ENCODE measurements at places on chromosomes 2 and 18.

- DNase-seq: no peak
Measured at GRCh38 chr2:43155851-43156411, 70.5 kb downstream of the ZFP36L2 start.

DNA sequence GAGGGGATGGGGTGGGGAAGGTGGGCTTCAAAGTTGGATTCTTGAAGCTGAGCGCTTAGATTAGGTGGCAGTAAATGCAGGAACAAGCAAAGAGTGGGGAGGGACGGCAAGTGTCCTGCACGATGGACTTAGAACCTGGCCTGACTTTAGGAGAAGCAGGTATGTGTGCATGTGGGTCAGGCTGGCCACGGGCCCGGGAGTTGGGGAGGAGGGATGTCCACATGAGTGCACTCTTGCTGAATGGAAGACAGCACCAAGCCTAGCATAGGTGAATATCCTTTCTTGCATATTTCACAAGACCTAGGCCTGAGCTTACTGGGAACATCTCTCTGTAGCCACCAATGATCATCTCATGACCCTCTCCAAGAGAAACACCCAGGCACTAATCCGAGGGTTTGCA, 96.1 kb downstream of the DDX1 start:
- no peak for DNase-seq

- no peak for DNase-seq
Measured at GRCh38 chr18:58407263-58407648, 221.6 kb downstream of the ALPK2 start.

DNA sequence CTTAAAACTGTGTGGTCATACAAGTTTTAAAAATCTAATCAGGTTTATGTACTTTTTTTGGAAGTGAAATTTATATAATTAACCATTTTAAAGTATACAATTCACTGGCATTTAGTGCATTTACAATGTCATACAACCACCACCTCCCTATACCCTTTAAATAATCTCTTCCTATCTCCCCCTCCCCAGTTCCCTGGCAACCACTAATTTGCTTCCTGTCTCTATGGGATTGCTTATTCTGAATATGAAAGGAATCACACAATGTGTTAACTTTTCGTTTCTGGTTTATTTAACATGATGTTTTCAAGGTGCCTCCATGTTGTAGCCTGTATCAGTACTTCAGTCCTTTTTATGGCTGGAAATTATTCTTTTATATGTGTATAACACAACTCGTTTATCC, 19.4 kb downstream of the CHMP3 start:
- no peak for DNase-seq

GRCh38 chr18:63907664-63908063, at the start of gene SERPINB10:
Gene SERPINB10, plus strand, starts transcription at chr18:63907958. Its CDS starts 7,553 bp downstream, at chr18:63915511.
- no peak for DNase-seq

DNA sequence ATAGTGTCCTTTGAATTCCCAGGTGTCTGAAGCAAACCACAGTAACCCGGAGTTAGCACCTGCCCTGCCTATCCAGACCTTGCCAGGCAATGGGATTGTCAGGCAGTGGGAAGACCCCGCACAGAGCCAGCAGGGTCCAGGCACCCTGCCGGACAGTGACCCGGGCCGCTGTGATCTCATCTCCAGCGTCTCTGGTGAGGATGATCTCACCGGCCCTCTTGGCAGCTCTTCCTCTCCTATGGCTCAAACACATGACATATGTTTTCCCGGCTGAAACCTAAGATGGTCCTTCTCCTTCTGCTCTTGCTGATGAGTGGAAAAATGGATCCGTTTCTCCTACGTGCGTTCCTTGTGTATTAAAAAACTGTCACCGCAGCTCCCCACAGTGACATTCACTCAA, 75.1 kb downstream of the ACOXL start:
- DNase-seq: no peak

- no peak for DNase-seq
Measured at GRCh38 chr18:76208678-76209306, 286.2 kb downstream of the ZNF516 start.

GRCh38 chr18:68178921-68179320, 536.0 kb downstream of the TMX3 start:
- DNase-seq: no peak

DNA sequence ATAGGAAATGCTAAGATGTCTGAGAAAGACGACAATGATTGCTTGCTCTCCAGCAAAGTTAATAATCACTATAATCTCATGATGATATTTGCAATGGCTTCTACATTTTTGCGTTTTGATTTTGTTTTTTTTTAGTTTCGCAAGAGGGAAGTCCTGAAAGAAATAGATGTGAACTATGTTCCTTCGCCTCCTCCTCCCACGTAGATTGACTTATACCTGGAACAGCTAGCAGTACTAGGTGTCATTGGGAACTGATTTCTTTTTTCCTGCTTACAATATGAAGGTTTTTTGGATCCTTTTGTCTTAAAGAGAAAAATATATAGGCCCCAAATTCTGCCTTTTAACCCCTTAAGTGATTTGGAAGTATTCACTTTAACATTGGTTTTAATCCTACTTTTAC, 26.7 kb downstream of the ITPRID2 start:
- DNase-seq: no peak

DNA sequence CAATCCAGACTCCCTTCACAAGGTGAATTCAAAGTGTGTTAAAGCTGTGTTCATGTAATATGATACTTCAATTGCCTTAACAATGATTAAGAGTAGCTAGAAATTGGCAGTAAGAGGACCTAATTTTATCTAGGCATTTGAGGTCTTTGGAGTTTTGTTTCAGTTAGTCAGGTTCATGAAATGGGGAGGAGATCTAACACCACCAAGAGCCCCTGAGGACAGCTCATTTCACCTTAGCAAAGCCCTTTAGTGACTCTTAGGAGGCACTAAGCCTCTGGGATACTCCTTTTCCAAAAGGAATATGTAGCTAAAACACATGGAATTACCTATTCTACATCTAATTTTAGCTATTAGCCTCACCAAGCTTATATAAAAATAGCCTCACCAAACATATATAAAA, 716.5 kb upstream of the RAB6C start:
- no peak for DNase-seq

DNA sequence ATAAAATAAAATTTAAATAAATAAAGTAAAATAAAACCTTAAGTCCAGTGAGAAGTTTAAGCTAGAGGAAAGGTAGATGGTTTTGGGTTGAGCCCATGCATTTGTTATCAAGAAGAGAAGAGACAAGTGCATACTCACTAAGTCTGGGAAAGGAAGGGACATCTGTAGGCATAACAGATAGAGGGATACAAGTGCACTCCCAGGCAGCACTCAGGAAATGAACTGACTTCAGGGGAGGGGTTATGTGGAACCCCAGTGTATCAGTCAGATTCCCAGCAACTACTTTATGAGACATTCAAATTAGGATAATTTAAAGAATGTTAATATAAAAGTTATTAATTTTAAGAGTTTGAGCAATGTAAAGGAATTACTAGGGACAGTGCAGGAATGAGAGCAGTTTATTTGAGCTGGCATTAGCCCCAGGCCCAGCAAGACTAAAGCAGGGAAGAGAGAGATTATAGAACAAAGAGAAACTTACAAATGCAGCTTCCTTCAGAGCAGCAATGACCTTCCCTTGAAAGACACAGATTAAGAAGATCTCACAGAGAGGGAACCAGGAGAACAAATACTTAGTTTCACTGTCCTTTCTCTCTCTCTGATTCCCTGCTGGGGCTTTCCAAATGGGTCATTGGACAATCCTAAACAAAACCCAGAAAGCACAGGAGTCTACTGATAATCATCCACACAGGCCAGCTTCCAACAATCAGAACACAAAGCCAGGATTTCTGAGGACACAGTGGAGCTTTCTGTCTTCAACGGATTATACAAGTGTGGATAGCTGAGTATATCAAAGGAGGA, 109.7 kb downstream of the ERBB4 start:
- no peak for DNase-seq

DNA sequence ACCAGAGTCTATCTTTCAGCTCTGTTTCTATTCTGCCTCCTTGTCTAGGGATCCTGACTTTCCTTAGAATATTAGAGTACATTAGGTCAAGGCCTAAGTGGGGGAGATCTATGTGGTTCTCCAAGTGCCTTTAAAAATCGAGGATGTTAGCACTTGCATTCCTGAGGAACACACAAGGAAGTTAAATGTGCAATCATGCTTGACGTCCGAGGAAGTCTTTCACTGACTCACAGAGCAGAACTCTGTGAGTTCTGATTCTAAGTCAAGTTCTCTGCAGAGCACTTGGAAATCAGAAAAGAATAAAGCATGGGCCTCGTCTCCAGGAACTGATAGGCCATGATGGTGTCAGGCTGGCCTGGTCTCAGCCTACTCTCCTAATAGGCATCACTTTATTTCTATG, 17.2 kb downstream of the FHOD3 start:
- DNase-seq: no peak

- DNase-seq: no peak
Measured at GRCh38 chr2:148282201-148282600, 261.3 kb downstream of the MBD5 start.

DNA sequence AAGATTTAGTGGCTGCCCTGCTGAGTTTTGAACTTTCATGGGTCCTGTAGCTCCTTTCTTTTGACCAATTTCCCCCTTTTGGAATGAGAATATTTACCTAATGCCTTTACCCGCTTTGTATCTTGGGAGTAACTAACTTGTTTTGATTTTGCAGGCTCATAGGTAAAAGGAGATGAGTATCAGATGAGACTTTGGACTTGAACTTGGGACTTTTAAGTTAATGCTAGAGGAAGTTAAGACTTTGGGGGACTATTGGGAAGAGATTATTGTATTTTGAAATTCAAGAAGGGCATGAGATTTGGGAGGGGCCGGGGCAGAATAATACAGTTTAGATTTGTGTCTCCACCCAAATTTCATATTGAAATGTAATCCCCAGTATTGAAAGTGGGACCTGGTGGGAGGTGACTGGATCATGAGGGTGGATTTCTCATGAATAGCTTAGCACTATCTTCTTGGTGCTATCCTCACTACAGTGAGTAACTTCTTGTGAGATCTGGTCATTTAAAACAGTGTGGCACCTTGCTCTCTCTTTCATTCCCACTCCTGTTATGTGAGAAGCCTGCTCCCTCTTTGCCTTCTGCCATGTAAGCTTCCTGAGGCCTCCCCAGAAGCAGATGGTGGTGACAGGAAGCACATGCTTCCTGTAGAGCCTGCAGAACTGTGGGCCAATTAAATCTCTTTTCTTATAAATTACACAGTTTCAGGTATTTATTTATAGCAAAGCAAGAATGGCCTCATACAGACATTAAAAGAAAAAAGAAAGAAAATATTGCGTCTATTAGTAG, 6.1 kb downstream of the ADI1 start:
- no peak for DNase-seq

DNA sequence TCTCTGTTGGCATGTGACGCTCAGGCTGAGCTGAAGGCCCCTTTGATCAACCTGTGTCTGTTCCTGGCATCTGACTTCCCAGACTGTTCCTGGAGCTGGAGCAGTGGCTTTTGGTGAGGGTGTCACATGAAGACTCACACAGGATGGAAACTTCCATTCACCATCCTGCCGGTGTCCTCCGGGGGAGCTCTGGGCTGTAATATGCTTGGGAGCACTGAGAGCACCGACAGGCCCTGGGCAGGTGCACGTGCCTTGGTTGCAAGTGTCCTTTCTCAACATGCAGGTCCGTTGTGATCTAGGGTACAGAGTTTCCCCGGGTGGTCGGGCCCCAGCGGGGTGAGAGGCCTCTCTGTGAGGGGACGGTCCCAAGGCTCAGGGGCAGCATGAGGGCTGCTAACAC, 24.8 kb upstream of the GBX2 start:
- DNase-seq: no peak

- DNase-seq: no peak
Measured at GRCh38 chr2:204645018-204645773, 99.9 kb downstream of the PARD3B start.

DNA sequence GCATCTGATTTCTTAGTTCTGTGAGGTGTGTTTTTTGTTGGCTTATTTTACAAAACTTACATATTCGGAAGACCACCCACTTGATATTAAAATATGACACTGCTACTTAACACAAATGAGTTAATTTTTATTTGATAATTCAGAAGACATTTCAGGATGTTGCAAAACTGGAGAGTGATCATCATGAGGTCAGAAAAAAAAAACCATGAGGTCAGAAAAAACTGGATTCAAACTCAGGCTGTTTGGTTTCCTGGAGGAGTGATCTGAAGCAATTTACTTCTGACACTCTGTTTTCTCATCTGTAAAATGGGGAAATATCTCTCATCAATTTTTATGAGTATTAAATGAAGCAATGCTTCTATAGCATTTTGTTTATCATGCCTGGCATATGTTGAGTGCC, 1.8 kb upstream of the CCBE1 start:
- DNase-seq: no peak

Measured in activated CD4-positive, alpha-beta T cell treated with anti-CD3 and anti-CD28 coated beads, Interleukin-2, amount 50 U/mL, for 16 hours (primary cell).